Stimulated activated CD4-positive, alpha-beta T cell treated with anti-CD3 and anti-CD28 coated beads, Interleukin-2, amount 100 ng/mL, for 24 hours (primary cell): ENCODE measurements at places on chromosomes 1 and 21.

GRCh38 chr1:19220080-19220846 is 10.2 kb upstream of the UBR4 start:
- DNase-seq, result no peak

DNA sequence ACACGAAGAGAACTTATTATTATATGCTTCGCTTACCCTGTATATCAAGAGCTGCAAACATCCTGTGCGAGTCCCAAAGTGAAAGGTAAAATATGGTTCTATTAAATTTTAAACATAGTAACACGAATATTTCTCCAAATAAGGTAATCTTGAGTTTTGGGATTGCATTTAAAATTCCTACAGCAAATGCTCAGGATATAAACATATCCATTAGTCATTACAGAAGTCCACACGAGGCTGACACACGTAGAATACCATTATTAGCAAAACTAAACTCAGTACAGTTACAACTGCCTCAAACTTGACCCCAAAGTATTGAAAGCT is 282 bp upstream of the LYPLAL1 start:
- DNase-seq, result no peak

- no peak for DNase-seq
Measured at GRCh38 chr1:161365207-161365606, 2.5 kb downstream of the CFAP126 start.

DNA sequence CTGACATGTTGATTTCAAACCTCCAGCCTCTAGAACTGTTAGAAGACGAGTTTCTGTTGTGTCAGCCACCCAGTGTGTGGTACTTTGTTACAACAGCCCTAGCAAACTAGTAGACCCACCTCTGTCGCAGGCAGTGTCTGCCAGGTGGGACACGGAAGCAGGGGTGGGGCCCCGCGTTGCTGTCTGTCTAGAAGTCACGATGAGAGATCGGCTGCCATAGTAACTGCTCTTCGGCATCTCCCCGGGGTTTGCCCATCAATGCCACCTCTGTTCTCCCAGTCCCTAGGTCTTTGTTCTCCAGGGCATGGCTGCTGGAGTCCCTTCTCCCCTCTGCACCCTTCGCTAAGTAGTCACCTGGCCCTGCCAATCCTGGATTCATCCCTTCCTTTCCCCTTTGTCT is 15.2 kb upstream of the CLSTN1 start:
- DNase-seq, result no peak

DNA sequence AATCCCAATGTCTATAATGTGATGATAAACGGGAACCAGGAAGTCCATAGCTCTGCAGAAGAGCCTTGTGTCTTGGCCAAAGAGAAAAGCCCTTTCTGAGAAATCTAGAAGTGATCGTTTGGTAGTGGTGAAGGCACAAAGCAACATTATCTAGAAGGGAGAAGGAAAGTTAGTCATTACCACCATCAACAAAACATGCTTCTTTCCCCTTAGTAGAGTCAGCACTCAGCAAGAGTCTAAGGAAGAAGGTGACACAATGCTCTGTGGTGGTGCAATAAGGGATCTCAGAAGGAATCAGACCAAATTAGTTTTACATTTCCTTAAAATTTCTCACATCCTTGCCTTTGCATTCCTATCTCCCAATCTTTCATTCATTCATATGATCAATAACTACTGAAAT is 134.4 kb upstream of the PRDX6 start:
- DNase-seq, result no peak

DNA sequence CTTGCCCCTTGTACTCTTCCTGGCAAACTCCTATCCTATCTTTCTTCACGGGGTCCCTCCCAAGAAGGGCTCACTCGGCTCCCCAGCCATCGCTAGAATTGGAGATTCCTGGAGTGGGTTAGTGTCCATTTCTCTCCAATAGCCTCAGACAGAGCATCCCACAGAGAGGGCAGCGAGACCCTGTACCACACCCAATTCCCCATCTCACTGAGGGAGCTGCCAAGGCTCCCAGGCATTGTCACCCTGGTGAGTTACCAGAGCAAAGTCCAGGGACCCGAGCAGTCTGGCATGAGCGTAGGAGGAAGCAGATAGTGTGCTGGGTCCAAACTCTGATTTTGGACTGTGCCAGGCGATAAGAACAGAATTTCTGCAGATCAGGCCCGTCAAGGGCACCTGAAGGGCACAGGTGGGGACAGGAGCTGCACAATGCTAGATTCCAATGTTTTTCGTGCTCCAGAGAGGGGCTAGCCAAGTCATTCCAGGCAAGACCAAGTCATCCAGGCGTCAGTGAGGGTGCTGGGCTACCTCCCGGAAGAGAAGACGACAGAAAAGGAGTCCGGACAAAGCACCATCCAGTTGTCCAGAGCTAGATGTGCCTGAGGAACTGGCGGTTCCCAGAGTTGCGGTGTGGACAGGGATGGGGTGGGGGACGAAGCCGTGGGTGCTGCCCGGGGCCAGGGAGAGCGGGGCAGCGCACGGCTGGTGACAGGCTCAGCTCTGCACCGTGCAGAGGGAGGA is 15.3 kb downstream of the AKR7A3 start:
- DNase-seq, result no peak

DNA sequence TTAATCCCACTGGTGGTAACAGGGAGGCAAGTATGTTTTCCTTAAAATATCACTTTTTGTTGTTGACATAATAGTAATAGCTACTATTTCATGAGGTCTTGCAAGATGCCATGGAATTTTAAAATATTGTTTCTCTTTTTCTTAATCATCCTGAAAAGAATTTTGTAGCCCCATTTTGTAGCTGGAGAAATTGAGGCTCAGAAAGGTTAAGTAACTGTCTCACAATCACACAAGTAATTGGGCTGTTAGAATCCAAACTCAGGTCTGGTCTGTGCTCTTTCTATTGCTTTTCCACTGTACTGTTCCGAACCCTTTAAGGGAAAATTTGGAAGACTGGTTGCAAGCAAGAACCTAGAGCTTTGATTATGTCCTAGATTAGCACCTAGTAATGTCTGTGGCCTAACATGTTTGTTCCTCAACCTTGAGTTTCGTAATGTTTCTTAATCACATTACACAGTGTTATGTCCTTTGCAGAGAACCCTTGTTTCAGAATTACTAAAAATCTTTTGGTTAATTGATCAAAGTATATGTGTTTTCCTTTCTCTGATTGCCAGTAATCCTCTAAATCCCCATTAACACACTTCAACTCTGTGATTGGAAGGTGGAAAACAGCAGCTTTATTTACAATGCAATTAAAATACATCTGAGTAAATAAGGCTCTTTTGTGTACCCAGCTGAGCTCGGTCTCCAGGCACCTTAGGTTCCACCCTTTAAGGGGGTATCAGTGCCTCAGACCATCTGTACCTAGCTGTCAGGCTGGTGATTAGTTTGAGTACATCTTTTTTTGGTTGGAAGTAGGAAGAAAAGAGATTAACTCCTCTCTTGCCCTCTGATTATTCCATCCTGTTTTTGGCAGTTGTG is 10.4 kb downstream of the LRRC42 start:
- no peak for DNase-seq

- DNase-seq, result no peak
Measured at GRCh38 chr1:210747890-210748289, 386.1 kb downstream of the KCNH1 start.

- no peak for DNase-seq
Measured at GRCh38 chr1:243280571-243281129, 24.8 kb downstream of the SDCCAG8 start.

GRCh38 chr21:42852925-42853570 is 26.3 kb downstream of the WDR4 start:
- DNase-seq, result no peak

DNA sequence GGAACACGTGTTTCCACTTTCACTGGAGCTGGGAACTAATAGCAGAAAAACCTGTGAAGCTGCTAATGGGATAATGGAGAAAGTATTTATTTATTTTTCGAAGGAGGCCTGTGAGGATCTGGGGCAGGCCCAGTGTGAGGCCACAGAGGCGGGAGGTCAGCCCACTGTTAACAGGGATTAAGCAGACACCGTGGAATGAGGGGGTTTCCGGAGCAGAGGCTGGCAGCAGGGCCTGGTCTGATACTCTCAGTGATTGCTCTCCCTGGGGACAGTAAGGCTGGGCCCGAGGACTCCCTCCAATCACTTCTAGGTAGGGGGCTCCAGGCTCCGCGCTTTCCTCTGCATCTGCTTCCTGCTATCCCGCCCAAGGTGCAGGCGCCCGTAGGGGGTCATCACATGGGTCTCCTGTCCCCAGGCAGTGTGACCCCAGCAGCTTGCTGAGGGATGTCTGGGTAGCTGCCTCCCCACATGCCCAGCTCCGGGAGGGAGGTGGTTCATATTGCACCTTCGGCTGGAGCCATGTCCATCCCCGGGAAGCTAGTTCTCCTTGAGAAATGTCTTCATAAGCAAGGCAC is 28.8 kb upstream of the CDCA8 start:
- DNase-seq, result no peak

GRCh38 chr1:37537378-37537777 is 16.7 kb downstream of the SNIP1 start:
- no peak for DNase-seq

DNA sequence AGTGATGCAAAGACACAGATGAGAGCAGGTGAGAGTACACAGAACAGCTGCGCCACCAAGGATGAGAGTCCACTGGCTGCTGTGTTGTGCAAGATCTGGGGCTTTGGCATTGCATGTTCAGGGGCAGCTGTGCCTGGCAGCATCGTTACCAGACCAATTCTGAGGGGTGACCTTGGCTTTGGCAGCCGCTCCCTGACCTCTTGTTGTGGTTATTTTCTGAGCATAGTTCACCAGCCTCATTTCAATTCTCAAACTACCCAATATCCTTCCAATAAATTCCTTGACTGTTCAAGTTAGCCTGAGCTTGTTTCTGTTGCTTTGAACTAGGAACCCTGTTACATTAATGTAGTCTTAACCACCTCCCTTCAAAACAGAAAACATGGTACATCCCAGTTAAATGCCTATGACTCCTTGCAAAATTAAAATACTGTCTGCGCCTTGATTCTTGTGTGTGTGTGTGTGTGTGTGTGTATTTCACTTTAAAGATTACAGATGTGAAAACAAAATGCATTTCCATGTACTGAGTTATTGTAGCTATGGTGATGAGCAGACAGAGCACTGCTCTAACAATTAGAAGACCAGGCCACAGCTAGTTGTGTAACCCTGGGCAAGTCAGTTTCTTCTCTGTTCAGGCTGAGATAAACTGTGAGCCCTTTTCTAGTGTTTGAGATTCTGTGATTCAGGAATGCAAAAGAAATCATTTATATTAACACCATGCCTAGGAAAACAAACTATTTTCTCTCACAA is 106.3 kb upstream of the GUCA2B start:
- DNase-seq, result no peak
